Activated T-cell treated with anti-CD3 and anti-CD28 coated beads, Interleukin-2, amount 50 U/mL, for 4 hours (primary cell): ENCODE measurements at places on chromosomes 7 and 10.

DNA sequence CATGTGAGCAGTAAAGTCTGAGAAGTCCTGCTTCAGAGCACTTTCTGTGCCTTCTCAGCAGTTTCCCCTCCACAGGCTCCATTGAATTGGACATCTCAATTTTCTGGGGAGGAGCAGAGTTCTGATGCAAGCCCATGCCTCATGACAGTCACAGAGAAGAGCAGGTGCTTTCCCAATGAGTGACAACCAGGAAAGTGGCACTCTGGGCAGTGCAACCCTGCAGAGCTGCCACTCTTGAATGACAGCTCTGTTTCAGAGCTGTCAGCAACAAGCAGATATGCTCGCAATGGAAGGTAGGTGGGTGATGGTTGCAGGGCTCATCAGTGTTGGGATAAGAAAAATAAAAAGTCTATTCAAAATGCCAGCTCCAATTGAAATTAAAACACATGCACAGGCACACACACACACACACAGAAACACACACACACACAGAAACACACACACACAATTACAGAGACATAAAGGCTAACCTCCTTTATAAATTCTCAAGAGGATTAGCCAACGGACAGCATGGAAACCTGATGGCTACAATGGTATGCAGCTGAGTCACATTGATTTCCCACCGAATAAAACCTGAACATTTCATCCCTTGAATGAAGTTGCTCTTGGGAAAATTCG is 50.5 kb downstream of the C10orf67 start:
- DNase-seq = no peak

GRCh38 chr7:91543646-91544045 is 279.4 kb downstream of the FZD1 start:
- DNase-seq = no peak

GRCh38 chr10:77072836-77073662 is 564.6 kb downstream of the KCNMA1 start:
- no peak for DNase-seq

GRCh38 chr10:103080891-103081581 is 112.0 kb downstream of the NT5C2 start:
- no peak for DNase-seq

DNA sequence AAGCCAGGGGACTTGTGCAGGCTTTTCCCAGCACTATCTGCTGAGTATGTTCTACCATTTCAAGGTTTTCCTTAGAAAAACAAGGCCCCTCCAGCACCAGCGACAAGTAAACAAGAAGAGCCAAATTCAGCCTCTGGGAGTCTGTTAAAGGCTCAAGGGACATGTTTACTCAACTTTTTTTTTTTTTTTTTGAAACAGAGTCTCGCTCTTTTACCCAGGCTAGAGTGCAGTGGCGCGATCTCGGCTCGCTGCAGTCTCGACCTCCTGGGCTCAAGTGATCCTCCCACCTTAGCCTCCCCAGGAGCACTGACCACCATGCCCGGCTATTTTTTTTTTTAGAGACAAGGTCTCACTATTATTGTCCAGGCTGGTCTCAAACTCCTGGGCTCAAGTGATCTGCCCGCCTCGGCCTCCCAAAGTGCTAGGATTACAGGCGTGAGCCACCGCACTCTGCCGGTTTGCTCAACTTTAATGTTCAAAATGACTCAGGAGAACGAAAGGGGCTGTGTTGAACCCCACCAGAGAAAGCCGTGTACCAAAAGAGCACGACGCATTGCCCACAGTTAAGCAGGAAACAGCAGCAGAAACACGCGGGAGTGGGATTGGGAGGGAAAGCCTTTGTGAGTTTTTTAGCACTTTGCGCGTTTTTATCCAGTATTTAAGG is 772 bp downstream of the PRDX3 start:
- DNase-seq = peak; percentile 8

- no peak for DNase-seq
These were observed 49.3 kb downstream of the COL28A1 start for GRCh38 chr7:7486362-7486761.

DNA sequence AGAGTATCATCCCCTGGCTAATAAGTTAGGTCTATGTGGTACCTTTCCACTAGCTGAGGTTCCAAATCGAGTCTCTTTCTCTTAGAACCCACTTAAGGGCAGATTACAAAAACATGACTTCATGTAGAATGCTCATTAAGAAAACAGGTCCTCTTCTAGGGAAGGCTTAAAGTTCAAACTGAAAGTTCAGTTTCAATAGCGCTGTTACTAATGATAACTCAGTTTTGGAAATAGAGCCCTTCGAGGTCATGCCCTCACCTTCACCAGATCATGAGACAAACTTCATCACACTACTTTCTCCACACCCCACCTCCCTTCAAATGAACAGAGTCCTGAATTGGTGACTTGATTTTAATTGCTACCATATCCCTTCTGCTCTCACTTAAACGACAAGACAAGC is 26.2 kb downstream of the HGF start:
- no peak for DNase-seq

GRCh38 chr7:95925971-95926370 is 153.6 kb downstream of the DYNC1I1 start:
- no peak for DNase-seq

- no peak for DNase-seq
These were observed 14.2 kb downstream of the PDLIM1 start for GRCh38 chr10:95276367-95277200.

- DNase-seq = no peak
These were observed 2.1 kb upstream of the CFAP46 start for GRCh38 chr10:132944510-132944909.

DNA sequence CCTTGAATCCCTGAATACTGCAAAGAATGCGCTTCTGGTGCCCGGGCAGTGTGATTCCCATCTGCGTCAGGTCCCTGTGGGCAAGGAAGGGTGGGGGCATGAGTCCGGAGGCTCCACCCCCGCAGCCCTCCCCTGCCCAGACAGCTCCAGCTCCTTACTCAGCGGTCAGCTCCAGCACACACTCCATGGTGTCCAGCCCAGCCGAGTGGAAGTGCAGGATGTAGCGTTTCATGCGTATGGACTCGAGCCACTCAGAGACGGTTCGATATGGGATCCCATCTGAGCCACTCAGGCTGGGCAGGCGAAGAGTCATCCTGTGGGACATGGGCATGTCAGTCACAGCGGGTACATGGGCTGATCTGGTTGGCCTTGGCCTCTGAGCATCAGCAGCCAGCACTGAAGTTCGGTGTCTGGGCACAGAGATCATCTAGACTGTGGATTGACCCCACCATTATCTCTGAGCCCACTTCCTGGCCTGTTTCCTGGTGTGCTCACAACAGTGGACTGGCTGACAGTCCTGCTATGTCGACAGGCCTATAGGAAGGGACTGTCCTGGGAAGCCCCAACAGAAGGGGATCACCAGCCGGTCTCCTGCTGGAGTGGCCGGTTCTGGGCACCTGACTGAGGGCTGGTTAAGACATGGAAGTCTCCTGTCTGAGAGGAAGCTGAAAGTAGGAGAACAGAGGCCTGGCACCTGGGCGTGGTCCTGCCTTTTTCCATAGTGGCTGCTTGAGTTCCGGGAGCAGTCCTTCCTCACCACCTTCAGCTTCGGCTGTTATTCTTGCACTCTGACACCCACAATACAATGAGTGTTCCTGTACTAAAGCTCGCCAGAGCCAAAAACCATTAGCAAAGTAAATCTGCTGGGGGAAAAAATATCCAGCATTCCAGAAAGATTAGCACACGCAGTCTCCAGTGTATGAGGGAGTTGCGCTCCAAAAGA is 10.6 kb downstream of the ZYX start:
- no peak for DNase-seq

GRCh38 chr7:44505595-44505994 is 15.1 kb upstream of the NUDCD3 start:
- DNase-seq = no peak

- DNase-seq = no peak
These were observed 289.4 kb downstream of the CAMK1D start for GRCh38 chr10:12638781-12639180.

GRCh38 chr7:85705076-85705475 is 518.2 kb upstream of the SEMA3D start:
- no peak for DNase-seq

DNA sequence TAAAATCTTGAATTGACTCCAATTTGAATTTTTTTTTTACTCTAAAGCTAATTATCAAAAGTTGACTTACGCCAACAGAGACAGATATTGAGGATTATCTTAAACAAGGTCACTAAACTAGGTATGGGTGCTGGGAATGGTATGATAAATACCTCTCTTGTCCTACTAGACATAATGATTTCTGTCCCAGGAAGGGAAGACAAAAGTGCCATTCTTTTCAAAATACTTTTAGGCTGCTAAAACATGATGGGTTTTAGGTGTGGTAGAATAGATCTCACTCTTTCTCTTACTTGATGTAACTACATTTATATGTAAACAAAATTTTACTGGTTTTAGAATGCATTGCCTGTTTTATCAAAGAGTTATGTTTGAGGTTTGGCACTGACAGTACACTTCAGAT is 15.1 kb downstream of the TMEM60 start:
- no peak for DNase-seq

DNA sequence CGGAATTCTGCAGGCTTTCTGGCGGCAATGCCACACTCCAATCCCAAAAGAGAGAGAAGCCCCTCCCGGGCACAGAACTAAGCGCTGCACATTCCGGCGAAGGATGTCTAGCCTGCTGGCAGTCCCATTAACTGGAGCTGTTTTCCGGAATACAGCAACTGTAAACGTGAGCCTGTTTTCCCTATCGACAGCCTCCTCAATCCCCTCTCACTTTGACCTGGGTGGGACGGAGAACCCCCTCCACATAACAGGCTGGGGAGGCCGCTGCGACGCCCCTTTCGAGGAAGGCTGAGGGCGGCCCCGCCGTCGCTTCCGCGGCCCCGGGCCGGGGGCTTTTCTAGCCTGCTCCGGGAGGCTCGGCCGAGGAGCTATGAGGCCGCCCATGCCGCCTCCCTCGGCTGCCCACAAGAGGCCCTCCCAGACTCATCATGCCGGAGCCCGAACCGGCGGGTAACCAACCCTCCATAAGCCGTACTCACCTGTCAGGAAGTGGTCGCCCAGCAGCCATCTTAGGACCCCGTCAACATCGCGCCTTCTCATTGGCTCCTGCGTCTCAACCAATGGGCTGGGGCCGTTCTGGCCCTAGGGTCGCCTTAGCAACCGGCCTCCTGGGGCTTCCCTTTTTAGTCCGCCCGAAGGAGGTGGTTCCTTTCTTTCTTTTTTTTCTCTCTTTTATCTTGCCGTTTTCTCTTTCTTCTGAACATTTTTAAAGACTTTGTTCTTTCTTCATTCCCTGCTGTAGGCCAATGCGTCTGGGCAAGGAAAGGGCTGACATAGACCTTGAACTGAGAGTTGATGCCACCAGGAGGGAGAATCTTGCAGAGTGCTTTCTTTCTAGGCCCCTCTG is at the start of gene FAM204A:
Gene FAM204A, minus strand, starts transcription at position 534 of the 847 bp plus-strand sequence. CDS start 5,909 bp downstream, outside the sequence.
- peak; percentile 95 for DNase-seq

GRCh38 chr10:102633287-102633686 is 11.0 kb upstream of the TRIM8 start:
- no peak for DNase-seq

DNA sequence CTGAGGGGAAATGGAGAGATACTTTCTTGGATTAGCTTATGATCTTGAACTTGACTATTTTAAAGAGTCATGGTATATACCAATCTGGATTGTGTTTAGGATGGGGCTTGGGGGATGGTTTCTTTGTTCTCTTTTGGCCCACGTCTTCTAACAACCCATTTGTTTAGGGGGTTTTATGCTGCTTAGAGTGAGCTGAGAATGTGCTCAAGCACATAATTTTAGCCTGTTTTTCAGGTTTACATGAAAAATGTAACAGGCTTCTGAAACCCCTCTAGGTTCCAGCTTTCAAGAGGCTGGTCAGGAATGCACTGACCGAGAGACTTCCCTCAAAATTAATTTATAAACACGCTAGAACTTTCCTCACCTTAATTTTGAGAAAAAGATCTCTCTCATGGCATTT is 94.3 kb downstream of the AUTS2 start:
- no peak for DNase-seq

DNA sequence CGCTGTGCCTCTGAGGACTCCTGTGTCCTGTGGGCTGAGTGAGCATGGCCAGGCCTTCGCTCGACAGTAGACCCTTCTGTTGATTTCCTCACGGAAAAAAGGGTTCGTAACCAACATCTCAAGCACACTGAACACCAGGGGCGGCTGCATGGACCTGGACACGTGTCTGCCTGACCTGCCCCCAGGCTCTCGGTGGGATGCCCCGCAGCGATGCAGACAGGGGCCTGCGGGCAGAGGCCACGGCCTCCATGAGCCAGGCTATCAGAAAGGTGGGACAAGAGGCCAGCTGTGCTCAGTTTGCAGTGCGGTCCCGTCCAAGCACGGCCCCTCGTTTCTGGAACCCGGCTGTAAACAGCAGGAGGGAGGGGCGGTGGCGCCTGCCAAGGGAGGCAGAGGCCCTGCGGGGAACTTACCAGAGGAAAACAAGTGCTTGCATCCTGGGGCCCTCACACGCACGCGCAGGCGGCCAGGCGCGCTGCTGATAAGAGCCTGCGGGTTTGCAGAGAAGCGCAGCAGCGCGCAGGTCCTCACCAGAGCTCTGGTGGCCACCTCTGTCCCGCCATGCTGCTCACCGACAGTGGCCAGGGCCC is 10.6 kb downstream of the GPR146 start:
- DNase-seq = peak; percentile 35

GRCh38 chr7:113331155-113331898 is 213.0 kb upstream of the SMIM30 start:
- DNase-seq = no peak

DNA sequence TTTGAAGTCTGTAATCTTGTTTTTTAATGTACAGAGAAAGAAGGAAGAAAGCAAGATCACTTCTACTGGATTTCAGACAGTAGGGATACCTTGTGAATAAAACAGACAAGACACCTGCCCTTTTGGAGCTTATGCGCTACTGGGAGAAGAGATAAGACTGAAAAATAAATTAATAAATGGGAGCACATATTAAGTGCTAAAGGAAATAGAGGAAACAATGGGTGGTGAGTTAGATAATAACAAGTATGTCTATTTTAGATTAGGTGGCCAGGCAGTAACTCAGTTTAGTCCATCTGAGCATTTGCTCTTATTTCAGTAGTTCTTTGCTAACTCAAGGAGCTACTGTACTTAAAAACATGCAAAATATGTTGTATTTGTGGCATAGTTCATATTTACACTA is 15.9 kb downstream of the MIOS start:
- DNase-seq = no peak

- no peak for DNase-seq
These were observed 5.2 kb downstream of the EBF3 start for GRCh38 chr10:129958629-129959543.

DNA sequence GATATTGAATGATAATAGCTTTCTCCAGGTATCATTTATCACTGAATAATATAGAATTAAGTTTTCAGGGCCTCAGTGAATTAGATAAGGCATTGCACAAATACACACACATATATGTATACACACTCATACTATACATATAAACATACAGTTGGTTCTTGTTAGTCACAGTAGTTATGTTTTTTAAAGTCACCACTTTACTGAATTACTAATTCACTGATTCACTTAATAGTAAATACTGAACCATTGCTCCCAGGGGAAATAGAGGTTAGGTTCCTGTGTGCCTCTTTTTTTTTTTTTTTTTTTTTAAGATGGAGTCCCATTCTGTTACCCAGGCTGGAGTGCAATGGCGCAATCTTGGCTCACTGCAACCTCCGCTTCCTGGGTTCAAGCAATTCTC is 33.6 kb downstream of the PRR15 start:
- DNase-seq = no peak
